ENCODE measurements at places on chromosomes 11 and 22.
A peak's percentile ranks its signal among the peaks of the same experiment; 100 is the strongest.

DNA sequence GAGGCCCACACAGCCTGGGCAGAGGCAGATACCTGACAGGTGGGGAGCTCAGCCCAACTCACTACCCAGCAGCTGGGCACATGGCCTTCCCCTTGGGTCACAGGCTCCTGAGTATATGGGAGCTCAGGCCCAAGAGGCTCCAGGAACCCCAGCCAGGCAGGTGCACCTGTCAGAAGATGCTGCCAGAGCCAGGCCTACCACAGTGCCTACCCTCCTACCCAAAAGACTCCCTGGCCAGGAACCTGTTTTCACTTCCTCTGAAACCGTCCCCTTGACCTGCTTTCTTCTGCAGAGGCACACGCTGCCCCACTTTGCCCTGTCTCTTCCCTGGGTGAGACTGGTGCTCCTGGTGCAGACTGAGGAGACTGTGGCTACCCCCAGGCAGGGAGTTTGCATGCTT is 2.9 kb downstream of the CHID1 start:
- DNase-seq = no peak

DNA sequence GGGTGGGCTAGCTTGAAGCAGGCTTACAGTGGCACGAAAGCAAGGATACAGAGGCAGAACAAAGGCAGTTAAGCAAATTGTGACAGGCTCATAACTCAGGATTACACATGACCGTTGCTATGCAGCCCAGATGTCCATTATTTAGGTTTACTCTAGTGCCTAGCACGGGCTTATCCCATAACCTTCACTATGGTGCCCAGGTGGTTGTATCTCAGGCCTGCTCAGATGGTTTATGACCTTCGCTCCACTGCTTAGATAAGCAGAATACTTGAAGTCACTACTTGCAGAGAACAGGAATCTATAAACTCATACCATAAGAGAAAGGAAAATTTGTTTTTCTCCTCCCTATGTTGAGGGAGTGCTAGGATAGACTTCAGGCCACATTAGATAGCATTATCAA is 9.0 kb downstream of the OR6M1 start:
- DNase-seq = no peak

GRCh38 chr11:123000721-123001120 is 19.1 kb upstream of the BSX start:
- DNase-seq = no peak

- DNase-seq = no peak
These were observed 23.7 kb downstream of the CRKL start for GRCh38 chr22:20940904-20941385.

GRCh38 chr11:113393501-113393985 is 6.0 kb downstream of the ANKK1 start:
- DNase-seq = no peak

DNA sequence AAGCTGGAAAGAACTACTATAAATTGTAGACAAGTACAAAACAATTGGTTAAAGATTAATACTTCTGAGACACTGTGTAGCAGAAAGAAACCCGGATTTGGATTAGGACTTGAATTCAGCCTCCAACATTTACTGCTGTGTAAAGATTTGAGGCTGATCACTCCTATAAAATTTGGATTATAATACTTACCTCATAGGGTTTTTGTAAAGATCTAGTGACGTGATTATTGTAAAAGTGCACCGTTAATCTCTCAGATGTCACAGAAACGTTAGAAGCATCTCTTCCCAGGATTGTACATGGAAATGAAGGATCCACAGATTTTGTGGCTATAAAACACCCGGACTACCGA is 323 bp upstream of the HIKESHI start:
- no peak for DNase-seq

DNA sequence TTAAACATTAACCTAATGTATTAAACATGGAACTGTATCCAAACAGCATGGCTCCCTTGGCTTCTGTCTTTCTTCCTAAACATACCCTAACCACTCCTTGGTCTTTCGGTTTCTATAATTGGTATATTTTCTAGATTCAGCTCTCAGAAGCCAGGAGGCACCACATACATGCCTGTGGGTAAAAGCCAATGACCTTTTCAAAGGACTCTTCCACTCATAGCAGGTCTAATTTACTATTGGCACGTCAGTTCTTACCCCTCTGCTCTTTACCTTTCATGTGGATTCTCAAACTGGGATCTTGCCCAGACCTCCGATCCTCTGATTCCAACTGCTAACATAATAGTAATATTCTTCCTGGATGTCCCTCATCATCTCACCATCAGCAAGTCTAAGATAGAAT is 835.1 kb downstream of the NTM start:
- DNase-seq = no peak

- DNase-seq = no peak
These were observed 2.9 kb downstream of the PRR33 start for GRCh38 chr11:1888811-1889210.

- DNase-seq = no peak
These were observed 61.3 kb upstream of the NARS2 start for GRCh38 chr11:78635814-78636506.

DNA sequence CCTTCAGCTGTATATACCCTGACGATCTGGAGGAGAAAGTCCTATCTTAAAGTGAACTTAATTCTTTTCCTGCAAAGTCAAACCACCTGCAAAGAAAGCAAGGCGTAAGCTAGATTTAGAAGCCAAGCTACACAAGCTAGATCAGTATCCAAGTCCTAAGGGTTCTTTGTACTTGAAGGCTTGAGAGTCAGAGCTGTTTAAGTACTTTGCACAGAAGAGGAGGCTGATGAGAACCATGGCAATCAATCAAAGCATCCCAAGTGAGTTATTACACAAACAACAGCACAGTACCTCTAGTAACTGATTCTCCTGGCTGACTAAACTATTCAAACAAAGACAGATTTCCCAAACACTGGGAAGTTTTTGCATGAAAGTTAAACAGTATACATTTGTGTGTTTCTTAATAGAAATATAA is 1.9 kb downstream of the CDON start:
- DNase-seq = no peak

- no peak for DNase-seq
These were observed 30.1 kb upstream of the FADD start for GRCh38 chr11:70173018-70173417.

GRCh38 chr22:24540470-24540869 is 14.5 kb downstream of the GUCD1 start:
- no peak for DNase-seq

- DNase-seq = no peak
These were observed 145.2 kb upstream of the SYT13 start for GRCh38 chr11:45431046-45432018.

- DNase-seq = no peak
These were observed 5.3 kb upstream of the KLHDC7B start for GRCh38 chr22:50540381-50540780.

DNA sequence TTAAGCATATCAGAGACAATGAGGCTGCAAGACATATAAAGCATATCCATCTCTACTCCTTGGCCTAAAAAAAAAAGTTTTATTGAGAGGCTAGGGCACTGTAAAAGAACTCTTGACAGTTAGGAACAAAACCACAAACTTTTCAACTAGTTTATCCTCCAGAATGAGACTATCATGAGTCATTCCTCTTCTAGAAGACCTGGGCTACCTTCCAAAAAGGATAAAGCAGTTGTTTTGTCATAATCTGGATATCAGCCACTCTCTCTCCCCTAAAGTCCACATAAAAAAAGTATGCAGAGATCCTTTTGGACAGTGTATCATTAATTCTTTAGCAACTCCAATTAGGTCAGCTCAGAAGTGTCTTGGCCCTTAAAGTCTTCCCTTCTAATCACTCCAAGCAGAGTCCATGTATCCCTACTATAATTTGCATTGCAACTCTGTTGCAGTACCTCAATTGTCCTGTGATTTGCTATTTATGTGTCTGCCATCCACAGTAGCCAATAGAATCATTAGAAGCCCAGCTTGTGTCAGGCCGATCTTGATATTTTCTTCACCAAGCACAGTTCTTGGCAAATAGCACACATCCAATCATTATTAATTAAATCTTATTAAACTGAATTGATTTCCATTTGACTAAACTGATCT is 10.4 kb downstream of the OR51T1 start:
- no peak for DNase-seq

DNA sequence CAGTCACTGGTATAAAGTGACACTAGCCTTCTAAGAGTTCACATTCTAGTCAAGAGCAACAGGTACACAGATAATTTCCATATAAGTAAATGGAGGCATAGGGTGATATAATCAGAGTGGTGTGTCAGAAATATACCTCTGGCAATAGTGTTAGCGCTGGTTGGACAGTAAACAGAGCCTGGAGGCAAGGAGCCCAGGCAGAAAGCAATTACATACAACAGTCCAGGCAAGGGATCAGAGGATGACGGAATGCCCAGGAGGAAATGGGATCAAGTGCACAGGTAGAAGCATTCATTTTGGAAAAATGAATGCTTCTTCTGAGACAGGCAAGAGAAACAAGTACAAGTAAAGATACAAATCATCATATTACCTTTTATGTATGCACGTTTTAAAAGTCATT is 36.2 kb upstream of the MMP13 start:
- DNase-seq = no peak

GRCh38 chr22:33426451-33426850 is 368.3 kb upstream of the SYN3 start:
- no peak for DNase-seq

DNA sequence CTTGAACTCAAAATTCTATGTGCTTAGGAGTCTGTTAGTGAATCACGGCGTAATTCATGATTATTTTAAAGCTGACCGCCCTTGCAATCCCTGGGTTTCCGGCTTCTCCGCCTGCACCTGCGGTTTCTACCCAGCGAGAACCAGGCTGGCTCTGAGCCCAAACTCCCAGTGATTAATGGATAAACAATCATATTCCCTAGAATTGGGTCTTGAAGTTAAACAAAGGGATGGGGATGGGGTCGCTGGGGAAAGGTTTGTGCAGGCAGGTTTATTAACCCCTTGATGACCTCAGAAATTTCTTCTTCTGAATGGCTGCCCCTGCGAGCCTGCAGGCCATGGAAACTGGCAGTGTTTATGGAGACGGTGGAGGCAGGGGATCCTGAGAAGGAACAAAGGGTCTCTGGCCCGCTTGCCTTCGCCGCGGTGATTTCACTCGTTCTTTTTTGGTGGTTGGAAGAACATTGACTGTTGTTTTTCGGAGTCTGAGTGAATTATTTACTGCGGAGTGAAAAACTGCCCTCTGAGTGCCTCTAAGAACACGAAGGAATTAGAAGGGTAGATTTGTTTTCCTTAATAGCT is 1000.3 kb downstream of the BRD1 start:
- DNase-seq = no peak

GRCh38 chr11:129215506-129216245 is 23.6 kb upstream of the ARHGAP32 start:
- DNase-seq = no peak

DNA sequence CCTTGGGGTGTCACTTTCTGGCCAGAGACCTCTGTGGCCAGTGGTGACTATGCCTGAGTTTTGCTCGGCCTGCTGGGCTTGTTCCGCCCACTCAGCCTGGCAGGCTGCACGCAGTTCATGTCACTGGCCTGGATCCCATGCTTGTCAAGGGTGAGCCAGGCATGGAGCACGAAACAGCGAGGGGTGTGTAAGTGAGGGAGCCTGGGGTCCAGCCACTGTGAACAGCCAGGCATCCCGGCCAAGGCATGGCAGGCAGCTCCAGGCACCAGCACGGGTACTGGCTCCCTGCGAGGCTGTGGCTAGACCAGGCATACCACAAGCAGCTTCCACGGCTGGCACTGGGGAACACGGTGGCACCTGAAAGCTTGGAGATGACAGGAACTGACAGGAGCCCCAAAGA is 214.3 kb downstream of the LRRC4C start:
- DNase-seq = no peak

- DNase-seq = no peak
These were observed 3.5 kb upstream of the PDGFB start for GRCh38 chr22:39248254-39248653.

GRCh38 chr22:38104084-38104483 is 6.4 kb downstream of the BAIAP2L2 start:
- DNase-seq = no peak

DNA sequence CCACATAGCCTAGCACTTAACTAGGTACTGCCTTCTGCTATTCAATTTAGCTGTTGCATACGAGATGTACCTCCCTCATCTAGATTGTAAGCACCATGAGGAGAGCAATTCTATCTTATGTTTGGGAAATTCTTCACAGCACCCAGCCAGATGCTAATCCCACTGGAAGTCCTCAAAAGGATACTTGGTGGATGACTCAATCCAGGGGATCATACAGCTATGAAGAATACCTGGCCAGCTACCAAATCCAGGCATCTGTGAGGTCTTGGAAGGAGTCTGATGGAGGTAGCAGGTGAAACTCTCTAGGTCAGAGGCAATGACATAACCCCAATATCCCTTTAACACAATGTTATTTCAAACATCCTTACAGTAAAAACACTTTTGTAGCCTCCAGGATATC is 167.8 kb upstream of the NCAM1 start:
- no peak for DNase-seq

GRCh38 chr11:2792381-2793250 is 92.8 kb upstream of the KCNQ1OT1 start:
- no peak for DNase-seq

GRCh38 chr22:28012832-28013460 is 93.9 kb upstream of the PITPNB start:
- DNase-seq = peak; percentile 6

DNA sequence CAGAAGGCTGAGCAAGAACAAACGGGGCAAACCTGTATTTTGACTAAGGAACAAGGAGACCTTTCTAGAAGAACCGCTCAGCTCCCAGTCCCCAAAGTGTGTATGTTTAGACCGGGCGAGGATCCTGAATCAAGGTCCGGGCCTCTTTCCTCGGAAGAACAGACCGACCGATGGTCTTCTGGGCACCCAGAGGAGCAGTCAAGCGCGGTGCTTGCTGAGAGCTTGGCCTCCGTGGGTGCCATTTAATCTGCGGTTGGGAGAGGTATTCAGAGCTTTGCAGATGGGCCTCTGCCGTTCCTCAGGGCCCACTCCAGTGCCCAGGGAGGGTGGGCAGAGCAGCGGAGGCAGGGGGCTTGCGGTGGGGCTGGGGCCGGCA is 26.5 kb upstream of the ATXN10 start:
- no peak for DNase-seq

- no peak for DNase-seq
These were observed 23.4 kb upstream of the PIK3C2A start for GRCh38 chr11:17230867-17231851.

DNA sequence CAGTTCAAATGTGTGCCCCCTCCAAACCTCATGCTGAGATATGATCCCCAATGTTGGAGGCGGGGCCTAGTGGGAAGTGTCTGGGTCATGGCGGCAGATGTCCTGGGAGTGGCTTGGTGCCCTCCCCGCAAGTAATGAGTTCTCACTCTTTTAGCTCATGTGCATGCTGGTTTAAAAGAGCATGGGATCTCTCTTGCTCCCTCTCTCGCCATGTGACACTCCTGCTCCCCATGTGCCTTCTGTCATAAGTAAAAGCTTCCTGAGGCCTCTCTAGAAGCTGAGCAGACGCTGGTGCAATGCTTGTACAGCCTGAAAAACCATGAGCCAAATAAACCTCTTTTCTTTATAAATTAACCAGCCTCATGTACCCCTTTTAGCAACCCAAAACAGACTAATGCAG is 98.8 kb downstream of the SGSM3 start:
- DNase-seq = no peak
